ENCODE measurements at places on chromosomes 4 and X.

GRCh38 chr4:185520119-185520518, 15.2 kb downstream of the PDLIM3 start:
- no peak for DNase-seq

DNA sequence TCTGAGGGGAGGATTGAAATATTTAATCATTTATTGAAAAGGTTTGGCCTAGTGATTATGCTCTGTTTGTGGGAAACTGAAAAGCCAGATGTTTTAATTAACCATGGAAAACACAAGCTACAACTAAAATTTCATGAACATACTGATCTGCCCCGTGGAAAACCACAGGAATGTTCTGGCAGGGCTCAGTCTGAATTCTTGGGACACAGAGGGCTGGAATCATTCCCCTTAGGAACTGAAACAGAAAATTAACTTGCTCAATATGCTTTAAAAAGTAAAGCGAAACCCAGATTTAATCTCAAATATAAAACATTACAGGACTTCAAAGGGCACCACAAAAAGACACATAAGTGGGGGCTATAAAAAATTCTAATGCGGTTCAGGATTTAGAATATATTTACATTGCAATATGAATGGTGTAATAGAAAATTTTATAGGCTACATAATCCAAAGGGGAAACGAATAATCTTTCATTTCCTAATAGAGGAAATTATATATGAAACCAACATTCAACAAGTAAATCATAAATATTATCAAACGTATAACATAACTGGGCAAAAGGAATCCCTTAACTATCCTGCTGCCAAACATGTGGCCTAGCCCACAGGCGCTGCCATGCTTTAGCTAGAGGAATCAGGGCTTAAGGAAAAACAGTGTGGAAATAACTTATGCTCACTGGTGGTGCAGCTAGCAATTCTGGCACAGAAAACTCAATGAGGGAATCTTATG, 70.9 kb downstream of the APBB2 start:
- no peak for DNase-seq

DNA sequence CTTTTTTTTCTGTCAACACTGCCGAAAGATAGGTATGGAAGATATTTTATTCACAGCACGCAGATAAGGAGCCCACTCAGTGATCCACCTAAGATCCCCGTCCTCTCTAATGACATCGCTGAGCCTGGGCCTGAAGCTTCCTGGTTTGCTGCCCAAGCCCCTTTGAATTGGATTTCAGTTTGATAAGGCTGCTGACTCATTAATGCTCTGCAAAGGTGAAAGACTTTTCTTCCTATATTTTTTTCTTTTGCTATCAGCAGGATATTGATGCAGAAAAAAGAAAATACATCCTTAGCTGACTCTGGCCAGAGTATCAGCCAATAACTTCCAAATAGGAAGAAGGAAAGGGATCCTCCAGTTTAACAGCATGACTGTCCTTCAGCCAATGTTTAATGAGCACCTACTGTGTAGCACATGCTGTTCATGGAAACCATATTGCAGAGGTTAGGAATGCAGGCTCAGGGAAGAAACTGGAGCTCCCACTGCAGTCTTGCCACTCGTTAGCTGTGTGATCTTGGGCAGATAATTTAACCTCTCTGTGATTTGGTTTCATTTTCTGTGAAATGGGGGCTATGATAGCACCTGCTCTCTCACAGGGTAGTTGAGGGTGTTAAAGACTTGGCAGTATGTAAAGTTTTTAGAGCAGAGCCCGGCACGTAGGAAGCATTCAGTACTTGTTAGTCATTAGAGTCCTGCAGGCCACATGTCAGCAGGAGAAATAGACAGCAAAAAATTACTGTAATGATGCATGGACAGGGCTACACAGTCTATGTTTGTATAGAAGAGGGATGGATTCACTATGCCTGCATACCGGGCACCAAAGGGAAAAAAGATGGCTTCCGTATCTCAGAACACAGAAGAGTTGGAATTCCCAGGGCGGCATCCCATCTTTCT, 39.3 kb downstream of the EVC start:
- no peak for DNase-seq

DNA sequence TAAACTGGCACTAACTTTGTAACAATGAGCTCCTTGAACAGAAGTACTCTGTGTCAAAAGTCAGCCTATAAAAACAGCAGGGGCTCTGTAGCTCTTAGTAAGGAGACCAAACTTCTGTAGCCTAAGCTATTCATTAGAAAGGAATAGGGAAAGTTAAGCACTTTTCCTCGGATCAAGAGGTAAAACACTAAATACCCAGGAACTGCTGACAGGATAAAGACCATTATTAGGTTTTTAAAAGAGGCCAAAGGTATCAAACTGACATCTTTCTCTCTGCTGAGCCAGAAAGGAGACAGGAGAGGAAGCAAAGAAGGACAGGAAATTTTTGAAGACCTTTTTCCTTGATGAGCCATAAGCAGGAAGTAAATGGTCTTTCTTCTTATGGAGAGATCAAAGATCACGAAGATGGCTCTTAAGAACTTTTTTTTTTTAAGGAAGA, 31.9 kb downstream of the ANAPC10 start:
- DNase-seq = no peak

DNA sequence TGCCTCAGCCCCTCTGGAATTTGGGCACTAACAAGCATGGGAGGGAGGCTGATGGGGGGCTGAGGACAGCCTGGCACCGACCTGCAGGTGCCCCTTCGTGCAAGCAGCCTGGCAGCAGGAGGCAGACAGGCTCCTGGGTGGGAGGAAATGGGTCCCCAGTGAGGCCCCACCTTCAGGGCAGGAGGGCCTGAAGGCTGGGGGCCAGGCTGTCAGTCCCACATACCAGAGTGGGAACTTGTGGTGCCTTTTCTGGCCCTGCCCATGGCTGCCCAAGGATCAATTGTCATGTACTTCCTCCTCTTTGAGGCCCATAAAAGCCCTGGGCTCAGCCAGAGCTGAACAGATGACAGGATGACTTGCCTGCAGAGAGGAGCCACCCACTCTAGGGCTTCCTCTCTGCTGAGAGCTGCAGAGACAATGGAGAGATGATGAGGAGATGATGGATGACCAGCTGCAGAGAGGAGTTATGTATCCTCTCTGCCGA, 141.0 kb downstream of the PDHA2 start:
- no peak for DNase-seq

GRCh38 chrX:46040001-46040400, 505.2 kb downstream of the ZNF674 start:
- DNase-seq = no peak

- no peak for DNase-seq
Measured at GRCh38 chr4:38489924-38490639, 173.9 kb upstream of the KLF3 start.

GRCh38 chr4:140874056-140874455, 117.9 kb upstream of the TBC1D9 start:
- DNase-seq = no peak

DNA sequence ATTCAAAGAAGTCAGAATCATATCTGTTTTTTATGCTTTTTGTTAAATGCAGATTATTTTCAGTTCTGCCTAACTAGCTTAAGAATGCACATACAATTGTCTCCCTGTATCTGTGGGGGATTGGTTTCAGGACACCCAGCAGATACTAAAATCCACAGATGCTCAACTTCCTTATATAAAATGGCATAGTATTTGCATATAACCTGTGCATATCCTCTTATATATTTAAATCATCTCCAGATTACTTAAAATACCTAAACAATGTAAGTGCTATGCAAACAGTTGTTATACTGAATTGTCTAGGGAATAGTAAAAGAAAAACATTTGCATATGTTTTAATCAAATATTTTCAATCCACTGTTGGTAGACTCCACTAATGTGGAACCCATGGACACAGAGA, 279.4 kb downstream of the TMA16 start:
- DNase-seq = no peak

- no peak for DNase-seq
Measured at GRCh38 chr4:86279293-86279960, 80.4 kb downstream of the MAPK10 start.

DNA sequence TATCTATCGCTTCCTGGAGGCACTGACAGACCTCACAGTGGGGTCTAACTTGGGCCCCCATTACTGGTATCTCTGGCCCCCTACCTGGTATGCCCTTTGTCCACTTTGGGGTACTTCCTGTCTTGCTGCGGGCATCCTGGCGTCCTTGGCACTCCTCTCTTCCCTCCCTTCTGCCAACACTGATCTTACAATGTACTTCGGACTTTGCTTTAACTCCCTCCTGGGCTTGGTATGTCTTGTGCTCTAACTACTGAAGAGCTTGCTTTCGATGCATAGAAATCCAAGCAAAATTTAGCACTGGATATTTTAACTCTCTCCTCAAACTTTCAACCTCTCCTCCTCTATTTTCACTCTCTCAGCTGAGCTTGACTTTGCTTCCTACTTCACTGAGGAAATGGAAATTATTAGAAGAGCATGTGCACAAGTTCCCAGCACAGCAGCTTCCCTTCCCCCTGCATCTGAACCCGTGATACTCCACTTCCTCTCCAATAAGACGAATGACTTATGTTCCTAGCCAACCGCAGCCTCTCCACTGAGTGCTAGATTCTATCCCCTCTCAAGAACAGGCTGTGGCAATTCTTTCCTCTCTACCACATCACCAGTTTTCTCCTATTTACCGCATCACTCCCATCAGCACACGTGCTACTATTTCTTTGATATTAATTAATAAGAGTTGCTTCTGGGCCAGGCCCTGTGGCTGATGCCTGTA, 52.9 kb downstream of the SUPT20HL2 start:
- DNase-seq = no peak

DNA sequence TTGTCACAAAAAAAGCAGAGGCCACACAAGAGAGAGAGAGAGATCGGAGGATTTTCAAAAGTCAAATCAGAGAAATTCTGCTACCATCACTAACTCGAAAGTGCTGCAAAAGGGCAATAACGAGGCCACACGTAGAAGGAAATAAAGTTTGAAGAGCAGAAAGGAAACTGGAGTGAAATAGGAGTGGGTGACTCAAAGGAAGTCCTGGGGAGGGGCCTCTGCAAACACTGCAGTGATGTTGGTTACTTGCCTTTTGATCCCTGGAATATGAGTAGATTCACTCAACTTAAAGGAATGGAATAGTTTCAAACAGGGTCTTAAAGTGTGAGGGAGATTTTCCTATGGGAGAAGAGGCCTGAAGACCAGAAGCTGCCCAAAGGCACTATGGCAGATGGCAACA, 663.4 kb upstream of the LCORL start:
- no peak for DNase-seq

- DNase-seq = no peak
Measured at GRCh38 chr4:78691971-78692821, 84.0 kb upstream of the BMP2K start.

DNA sequence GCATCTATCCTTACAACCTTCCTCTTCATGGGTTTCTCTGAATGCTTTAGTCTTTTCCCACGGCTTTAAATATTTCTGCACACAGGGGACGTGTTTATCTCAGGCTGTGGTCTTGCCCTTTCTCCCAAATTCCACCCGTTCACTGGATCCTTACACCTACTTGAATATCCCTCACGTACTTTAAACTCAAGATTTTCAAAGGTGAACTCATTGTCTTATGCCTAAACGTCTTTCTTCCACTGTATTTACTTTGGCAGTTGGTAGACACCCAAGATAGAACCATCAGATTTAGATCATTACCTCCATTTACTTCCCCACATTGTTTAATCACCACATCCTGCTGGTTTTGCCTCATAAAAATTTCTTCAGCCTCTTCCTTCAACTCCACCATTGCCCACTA, 269.2 kb downstream of the CBLL2 start:
- no peak for DNase-seq

GRCh38 chr4:27066591-27066990, 205.9 kb downstream of the STIM2 start:
- no peak for DNase-seq

- DNase-seq = no peak
Measured at GRCh38 chr4:39699687-39700409, 1.9 kb downstream of the UBE2K start.

DNA sequence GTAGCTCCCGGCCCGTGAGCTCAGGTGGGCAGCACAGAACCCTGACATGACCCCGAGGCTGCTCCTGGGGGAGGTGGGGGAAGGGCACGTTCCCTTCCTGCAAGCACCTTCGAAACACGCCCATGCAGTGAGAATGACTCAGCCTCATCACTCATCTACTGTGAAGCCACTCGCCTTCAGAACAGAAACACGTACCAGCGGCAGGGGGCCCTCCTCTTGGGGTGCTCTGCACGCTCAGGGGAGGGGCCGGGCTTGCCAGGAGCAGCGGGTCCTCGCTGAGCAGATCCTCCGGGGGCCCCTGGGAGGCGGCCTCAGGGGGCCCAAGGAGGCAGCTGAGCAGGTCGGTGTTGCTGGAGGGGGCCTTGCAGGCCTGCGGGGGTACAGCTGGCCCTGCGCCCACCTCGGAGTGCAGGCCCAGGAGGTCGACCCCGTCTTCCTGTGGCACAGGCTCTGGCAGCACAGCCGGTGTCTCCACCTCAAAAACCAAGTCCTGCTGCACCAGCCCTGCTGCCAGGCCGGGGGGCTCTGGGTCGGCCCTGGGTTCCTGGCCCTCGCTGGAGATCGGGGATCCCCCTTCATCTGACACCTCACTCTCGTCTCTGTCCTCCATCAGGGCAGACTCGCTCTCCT, 40.9 kb upstream of the CPLX1 start:
- DNase-seq = no peak

All from C1 segment of cervical spinal cord (tissue), 14 donors.